ENCODE measurements at places on chromosomes 13 and 19.

DNA sequence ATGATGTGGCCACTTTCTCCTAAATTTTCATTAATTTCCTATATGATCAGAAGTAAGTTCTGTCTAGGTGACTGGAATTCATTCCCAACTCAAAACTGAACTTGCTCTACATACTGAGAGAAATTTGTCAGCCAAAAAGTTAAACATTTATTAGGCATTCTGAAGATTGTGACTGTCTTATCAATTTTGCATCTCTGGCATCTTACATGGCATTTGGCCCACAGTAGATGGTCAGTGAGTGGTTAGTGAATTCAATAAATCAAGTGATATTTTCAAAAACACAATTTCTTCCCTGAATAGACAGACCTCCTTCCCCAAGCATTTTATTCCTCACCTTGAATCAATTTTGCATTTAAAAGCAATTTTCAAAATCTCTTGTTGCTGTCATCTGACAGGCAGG lies 363.2 kb upstream of the NBEA start:
- no peak for DNase-seq

DNA sequence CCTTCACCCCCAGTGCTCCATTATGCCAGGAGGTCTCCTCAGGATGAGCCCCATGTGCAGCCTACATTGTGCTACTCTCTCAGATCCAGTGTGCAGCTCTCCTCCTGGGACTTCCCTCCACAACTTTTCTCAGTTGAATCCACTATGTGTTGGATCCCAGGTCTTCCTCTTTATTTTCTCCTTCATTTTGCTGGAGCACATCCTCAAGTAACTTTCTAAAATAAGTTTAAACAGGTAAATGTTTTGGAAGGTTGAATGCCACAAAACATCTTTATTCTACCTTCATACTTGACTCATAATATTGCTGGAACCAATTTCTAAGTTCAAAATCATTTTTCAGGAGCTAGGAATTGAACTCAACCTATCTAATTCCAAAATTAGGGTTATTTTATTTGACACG lies 52.1 kb downstream of the C13orf46 start:
- no peak for DNase-seq

GRCh38 chr19:46546194-46546896 lies 50.7 kb upstream of the PNMA8B start:
- DNase-seq: no peak

DNA sequence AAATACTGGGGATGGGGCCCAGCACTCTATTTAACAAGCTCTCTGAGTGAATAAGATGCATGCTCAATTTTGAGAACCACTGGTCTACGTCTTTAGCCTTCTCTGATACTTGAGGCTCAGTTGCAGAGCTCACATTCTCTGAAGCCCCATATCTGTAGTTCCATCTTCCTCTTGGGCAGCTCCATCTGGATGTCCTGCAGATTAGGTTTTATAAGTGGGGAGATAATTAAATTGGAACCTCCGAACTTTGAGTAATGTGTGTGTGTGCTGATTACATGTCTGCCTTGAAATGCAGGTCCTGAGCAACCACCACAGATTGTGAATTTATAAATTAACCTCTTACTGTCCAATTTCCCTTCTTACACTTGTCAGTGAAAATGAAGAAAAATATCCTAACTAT lies 7.2 kb upstream of the RASL11A start:
- DNase-seq: no peak

- DNase-seq: no peak
These were observed 12.3 kb upstream of the MCF2L start for GRCh38 chr13:112956571-112957294.

- DNase-seq: no peak
These were observed 1.4 kb downstream of the FFAR2 start for GRCh38 chr19:35449359-35450043.

GRCh38 chr13:46097015-46097414 lies 7.8 kb downstream of the CPB2 start:
- DNase-seq: no peak

DNA sequence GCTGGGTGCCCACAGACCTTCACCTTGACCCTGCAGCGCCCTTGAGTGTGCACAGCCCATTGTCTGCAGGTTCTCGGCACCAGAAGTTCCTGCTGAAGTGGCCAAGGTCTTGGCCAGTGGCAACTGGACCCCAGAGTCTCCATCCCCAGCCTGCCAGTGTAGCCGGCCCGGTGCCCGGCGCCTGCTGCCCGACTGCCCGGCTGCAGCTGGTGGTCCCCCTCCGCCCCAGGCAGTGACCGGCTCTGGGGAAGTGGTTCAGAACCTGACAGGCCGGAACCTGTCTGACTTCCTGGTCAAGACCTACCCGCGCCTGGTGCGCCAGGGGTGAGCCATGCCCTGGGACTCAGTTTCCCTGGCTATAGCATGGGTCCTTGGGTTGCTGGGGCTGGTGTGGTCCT lies 11.9 kb upstream of the ARHGAP45 start:
- DNase-seq: no peak

- DNase-seq: no peak
These were observed 221.4 kb upstream of the SLC10A2 start for GRCh38 chr13:103287659-103288058.

GRCh38 chr13:106475852-106476251 lies 59.6 kb downstream of the EFNB2 start:
- no peak for DNase-seq

DNA sequence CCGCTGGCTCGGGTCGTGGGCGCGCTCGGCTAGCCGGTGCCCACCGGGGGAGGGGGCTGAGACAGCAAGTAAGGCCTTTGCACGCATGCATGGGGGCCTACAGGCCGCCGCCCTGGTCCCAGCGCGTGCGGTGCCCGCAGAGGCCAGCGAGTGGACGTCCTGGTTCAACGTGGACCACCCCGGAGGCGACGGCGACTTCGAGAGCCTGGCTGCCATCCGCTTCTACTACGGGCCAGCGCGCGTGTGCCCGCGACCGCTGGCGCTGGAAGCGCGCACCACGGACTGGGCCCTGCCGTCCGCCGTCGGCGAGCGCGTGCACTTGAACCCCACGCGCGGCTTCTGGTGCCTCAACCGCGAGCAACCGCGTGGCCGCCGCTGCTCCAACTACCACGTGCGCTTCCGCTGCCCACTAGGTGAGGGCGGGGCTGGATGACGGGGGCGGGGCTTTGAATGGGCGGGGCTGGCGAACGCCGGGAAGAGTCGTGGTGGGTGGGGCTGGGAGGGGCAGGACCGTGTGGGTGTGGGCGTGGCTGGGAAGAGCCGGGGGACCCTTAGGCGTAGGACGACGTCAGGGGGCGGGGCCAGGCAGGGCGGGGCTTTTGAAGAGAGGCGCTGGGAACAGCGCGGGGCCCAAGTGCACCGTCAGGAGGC lies 2.1 kb downstream of the CILP2 start:
- DNase-seq: peak; percentile 64

- peak; percentile 63 for DNase-seq
These were observed 9.1 kb downstream of the ARID3A start for GRCh38 chr19:934865-935479.

GRCh38 chr13:95533545-95534160 lies 18.9 kb upstream of the CLDN10 start:
- DNase-seq: no peak

DNA sequence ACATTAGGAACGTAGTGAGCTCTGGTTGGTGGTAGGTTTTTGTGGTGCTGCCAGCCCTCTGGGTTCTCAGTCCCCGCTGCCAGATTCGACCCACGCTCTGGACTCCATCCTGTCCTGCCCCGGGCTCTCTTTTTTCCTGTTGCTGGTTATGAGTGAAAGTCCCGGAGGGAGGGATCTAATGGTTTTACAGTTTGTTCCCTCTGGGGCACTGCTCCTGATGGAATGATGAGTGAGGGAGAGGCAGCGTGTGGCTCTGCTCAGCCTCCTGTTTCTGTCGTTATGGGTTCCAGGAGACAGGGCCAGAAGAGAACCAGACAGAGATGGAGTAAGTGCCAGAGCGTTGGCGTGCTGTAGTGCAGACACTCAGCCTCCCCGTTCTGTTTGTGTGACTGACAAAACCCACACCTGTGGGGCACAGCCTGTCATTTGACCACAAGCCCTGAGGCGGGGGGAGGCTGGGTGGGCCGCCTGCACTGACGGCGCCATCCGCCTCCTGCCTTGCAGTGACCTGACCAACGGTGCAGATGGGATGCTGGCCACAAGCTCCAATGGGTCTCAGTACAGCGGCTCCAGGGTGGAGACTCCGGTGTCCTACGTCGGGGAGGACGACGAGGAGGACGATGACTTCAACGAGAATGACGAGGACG lies 18.3 kb downstream of the ATP4B start:
- DNase-seq: no peak

- DNase-seq: no peak
These were observed 225.0 kb downstream of the FGF14 start for GRCh38 chr13:102176846-102177245.

GRCh38 chr13:81487151-81487550 lies 1146.2 kb upstream of the SPRY2 start:
- no peak for DNase-seq

DNA sequence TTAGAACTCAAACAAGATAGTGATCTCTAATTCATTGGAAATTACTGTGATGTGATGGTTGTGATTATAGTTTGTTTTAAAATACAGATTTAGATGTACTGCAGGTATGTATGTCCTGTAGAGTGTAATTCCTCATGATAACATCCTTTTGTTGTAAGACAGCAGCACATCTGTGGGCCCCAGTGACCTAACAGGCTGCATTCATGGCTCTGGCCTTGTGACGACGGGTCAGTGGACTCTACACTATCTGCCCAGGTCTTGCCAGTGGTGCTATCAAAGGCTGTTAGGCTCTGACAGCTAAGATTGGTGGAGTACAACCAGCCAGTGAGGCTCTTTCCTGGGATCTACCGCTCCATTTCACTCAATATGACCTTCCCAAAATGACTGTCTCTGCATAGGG lies 158.4 kb downstream of the MTUS2 start:
- DNase-seq: no peak

GRCh38 chr13:20566468-20566897 lies 474 bp upstream of the IFT88 start:
- DNase-seq: no peak

GRCh38 chr19:940591-941291 lies 14.9 kb downstream of the ARID3A start:
- peak; percentile 48 for DNase-seq

GRCh38 chr19:15422296-15423075 lies 3.7 kb upstream of the AKAP8L start:
- DNase-seq: no peak

DNA sequence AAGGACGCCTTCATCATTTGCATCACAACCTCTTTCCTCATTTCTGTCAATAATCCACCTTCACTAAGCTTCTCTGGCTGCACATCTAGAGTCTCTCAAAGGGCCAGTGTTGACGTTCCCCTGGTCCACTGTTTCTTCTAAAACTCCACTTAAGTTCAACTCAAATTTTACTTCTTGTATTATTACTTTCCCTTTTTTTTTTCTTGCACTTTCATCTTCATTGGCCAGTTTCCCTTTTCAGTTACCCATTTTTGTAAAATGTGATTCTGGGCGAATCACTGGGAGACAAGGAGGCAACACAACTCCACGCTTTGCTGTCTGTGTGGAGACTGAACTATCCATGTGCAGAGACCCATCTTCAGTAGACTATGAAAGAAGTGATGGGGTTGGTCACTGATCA lies 128.6 kb upstream of the RNF113B start:
- no peak for DNase-seq

GRCh38 chr13:50033725-50034124 lies 18.5 kb downstream of the KCNRG start:
- DNase-seq: peak; percentile 6

DNA sequence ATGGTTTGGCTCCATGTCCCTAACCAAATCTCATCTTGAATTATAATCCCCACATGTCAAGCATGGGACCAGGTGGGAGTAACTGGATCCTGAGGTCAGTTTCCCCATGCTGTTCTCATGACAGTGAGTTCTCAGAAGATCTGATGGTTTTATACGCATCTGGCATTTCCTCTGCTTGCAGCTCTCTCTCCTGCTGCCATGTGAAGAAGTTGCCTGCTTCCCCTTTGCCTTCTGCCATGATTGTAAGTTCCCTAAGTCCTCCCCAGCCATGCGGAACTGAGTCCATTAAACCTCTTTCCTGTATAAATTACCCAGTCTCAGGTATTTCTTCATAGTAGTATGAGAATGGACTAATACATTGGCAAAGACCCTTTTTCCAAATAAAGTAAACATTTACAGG lies 96.8 kb downstream of the TSHZ3 start:
- DNase-seq: no peak

DNA sequence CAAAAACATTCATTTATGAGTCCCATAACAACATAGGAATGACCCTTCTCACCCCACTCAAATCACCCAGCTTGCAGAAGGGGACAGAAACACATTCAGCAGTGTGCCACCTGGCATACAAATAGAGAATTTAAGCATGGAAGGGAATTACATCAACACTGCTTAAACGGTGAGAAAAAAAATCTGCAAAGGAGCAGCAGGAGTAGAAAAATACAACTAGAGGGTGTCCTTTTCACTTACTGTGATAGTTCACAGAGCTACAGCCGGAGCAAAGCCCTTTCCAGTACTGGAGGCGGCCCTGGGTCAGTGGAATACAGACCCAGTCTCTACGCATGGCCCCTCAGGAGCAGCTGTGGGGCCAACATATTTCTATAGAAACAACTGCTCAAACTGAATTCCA lies 764.3 kb upstream of the ARGLU1 start:
- DNase-seq: no peak

GRCh38 chr13:33548069-33548468 lies 262.5 kb upstream of the STARD13 start:
- no peak for DNase-seq

DNA sequence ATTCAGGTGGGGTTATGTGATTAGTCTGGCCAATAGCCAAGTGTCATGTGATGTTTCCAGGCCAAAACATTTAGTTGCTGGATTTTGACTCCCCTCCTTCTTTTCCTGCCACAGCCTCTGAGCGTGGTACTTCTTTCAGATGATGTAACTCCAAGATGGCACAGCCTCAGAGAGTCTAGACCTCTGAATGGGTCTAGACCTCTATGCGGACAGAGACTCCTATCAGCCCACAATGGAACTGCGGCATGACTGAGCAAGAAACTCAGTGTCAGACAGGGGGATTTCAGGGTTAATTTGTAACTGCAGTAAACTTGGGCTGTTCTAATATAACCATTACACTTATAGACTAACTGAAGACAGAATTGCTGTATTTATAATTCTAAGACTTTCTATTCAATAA lies 42.6 kb upstream of the ZDHHC20 start:
- no peak for DNase-seq

GRCh38 chr13:102055090-102055779 lies 346.6 kb downstream of the FGF14 start:
- no peak for DNase-seq

DNA sequence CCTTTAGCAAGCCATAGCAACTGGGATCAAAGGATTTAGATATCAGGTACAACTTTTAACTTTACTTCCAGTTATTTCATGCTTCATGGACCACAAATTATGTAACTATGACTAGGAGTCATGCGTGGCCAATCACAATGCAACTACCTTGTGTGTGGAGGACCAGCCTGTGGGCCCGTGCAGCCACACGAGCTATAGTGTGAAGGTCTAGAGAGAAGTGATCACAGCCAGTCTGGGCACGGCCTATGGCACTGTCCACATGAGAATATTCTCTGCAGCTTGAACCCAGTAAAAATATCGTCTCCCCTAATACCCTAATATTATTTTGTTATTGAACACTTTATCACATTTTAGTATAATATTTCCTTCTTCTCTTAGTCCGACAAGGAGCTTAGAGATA lies 464.9 kb upstream of the MIR17HG start:
- no peak for DNase-seq

GRCh38 chr19:33292595-33293254 lies 9.6 kb downstream of the CEBPA start:
- DNase-seq: peak; percentile 53
